ENCODE measurements at places on chromosomes 13 and 19.

DNA sequence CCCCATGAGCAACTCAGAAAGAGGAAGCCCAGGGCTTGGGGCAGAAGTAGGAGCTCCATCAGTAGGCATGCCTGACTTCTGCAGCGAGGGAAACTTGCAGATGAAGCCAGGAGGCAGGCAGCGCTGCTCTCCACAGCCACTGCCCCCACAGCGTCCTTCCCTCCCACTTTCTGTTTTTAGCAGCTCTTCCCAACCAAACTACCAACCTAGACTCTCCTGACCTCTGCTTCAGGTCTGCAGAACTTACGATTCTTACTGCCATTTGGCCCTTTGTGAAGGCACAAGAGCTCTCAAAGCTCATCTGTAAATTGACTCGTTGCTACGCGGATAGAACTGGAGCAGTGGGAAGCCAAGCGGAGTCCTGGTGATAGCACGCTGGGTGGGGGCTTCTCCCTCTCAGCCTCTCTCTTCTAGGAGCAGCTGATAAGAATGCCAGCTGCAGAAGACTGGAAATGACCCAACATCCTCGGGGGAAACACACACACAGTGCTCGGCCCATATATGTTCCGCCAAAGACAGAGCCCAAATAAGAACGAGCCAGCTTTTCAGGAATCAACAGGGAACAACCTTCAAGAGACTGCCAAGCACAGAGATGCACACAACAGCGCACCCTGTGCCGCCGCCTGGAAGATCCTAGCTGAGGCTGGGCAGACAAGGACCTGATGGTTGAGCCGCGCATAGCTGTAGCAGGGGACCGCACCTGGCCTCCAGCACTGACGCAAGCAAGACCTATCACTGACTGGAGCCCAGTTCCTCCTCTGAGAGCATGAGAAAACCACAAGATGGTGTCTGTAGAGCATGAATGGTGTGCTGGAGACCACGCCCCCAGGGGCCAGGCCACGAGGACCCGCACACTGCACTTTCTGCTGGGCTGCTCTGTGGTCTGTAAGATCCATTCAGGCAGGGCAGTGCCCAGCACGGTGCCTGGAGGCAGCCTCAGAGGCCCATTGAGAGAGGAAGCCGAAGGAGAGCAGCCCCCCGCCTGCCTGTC lies 15.9 kb upstream of the SLC35E1 start:
- peak; percentile 80 for DNase-seq

DNA sequence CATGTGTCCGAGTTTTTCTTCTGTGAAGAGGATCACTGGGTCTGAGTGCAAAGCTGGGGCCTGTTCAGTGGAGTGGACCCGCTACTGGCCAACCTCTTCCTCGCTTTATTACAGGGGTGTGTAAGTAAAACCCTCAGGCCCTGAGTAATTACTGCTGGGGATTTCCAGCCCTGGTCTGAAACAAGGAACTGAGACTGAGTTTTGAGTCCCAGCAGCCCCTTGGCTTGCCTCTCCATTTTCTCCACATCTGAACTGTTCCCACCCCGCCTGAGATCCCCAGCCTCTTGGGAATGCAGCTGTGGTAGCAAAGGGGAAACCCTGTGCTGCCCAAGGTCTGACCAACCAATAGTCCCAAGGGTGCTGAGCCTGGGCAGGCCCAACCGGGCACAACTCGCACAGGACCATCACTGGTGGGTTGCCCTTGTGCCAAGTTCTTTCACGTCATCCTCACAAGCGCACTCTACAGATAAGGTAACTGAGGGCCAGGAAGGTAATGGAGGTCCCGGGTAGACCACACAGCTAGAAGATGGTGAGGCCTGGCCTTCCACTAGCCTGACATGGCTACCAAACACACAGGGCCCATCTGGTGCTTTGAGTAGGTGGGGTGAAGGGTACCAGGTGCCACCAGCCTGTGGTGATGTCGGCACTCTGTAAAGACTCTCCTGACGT lies 13.7 kb upstream of the SLC35E1 start:
- DNase-seq = no peak

GRCh38 chr19:11530432-11530831 lies 1.5 kb upstream of the ECSIT start:
- DNase-seq = peak; percentile 94

DNA sequence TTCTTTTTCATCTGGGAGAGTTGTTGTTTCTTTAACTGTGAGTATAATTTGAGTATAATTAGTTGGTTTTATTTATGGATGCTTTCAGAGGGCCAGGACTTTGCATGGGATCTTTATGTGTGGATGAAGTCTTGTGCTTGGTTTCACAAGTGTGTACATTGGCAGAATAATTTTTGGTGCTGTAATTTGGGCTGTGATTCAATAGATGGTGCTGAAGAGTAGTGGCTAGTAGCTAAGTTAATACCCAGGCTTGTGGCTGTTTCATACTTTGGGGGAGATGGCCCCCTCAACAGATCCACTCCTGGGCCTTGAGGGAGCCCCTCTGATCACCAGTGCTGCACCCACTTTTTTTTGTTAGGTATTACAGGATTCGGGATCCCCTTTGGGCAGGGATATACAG lies 1142.4 kb downstream of the SLITRK1 start:
- no peak for DNase-seq

GRCh38 chr13:98372876-98373275 lies 195.8 kb upstream of the RNF113B start:
- DNase-seq = no peak

DNA sequence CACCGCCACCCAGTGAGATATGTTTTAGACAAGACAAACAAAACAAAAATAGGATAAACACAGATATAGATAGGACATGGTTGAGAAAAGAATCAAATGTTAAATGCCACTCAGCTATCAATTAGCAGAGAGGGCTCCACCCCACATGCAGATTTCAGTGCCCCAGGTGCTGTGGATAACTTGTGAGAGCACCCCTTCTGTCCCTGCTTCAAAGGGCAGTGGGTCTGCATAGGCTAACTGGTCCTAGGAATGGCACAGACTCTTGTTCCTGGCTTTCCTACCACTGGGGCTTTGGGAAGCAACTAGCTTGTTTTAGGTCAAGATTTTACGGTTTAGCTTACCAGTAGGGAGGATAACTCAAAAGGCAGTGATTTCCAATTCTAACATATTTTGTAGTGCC lies 460.3 kb downstream of the TSHZ3 start:
- DNase-seq = no peak

GRCh38 chr19:35433448-35433847 lies 14.6 kb upstream of the FFAR2 start:
- no peak for DNase-seq

- no peak for DNase-seq
Measured at GRCh38 chr19:33203529-33203928, 9.4 kb downstream of the LRP3 start.

DNA sequence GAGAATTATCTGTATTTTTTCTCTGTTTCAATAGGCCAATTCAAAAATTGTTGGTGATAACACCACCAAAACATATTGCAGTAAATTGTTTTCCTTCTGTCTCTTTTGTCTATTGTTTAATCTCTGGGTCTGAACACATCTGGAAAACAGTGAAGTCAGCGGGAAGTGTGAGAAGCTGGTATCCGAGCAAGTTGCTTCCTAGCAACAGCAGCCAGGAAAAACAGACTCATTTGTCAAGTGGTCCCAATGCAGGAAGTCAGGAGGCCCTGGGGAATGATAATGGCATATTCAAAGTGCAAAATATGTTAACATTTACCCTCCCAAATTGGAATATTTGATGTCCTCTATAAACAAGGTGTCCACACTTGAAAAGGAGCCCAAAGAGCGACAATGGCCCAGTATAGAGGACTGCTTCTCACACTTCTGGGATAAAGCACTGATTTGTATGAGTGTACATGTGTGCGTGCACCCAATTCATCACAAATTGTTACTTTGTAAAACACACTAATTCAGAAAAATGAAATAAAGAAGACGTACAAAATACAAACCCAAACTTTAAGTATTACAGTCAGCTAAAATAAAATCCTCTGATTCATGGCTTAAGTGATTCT lies 515.0 kb downstream of the TBC1D4 start:
- no peak for DNase-seq

DNA sequence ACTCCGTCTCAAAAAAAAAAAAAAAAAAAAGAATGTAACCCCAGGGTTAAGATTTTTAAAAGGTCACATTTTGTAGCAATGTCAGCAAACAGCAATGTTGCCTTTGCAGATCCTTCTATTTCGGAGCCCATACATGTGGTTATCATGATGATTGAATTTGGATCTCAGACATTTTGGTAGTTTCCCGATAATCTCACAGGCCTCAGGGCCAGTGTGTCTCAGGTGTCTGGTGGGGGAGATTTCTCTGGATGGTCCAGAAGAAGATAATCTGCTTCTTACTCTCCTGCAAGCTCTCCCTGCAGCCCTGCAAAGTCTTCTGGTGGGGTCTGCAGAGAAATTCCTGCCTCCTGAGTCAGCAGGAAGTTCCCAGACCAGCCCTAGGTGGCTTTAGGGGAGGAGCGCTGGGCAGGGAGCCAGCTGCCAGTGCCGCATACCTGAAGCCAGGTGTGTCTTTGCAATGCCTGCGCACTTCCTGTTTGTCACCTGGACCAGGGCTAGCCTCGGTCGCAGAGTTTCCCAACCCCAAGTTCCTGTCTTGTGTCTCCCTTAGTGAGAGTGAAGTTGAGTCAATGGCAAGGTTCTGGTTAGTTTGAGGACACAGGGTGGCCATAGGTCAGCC lies 1.4 kb downstream of the SH2D3A start:
- DNase-seq = no peak

GRCh38 chr19:39940221-39940833 lies 5.9 kb upstream of the FCGBP start:
- DNase-seq = no peak

DNA sequence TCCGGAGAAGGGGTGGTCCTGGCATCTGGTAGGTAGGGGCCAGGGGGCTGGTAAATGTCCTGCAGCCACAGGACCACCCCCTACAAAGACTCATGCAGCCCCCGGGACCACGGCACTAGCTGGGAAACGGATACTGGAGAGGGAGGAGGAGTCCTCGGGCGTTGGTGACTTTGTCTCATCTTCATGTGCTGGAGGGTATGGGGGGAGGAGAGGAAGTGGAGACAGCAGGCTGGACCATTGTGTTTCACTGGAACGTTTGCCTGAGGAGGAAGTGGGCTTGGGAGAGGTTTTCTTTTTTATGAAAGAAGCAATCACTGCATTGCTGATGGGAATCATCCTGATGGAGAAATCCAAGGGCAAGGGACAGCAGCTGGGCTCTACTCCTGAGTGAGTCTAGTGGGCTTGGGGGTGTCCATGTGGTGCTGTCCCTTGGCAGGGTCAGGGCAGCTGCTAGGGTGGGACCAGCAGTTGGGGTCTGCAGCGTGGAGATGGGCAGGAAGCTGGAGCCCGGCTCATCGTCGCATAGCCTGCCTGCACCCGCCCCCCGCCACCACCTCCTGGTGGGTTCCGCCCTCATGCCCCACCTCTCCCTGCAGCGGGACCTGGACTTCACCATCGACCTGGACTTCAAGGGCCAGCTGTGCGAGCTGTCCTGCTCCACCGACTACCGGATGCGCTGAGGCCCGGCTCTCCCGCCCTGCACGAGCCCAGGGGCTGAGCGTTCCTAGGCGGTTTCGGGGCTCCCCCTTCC lies 1.7 kb upstream of the ADM5 start:
- DNase-seq = no peak

GRCh38 chr13:77919921-77920294 lies 1.3 kb upstream of the EDNRB start:
- no peak for DNase-seq

DNA sequence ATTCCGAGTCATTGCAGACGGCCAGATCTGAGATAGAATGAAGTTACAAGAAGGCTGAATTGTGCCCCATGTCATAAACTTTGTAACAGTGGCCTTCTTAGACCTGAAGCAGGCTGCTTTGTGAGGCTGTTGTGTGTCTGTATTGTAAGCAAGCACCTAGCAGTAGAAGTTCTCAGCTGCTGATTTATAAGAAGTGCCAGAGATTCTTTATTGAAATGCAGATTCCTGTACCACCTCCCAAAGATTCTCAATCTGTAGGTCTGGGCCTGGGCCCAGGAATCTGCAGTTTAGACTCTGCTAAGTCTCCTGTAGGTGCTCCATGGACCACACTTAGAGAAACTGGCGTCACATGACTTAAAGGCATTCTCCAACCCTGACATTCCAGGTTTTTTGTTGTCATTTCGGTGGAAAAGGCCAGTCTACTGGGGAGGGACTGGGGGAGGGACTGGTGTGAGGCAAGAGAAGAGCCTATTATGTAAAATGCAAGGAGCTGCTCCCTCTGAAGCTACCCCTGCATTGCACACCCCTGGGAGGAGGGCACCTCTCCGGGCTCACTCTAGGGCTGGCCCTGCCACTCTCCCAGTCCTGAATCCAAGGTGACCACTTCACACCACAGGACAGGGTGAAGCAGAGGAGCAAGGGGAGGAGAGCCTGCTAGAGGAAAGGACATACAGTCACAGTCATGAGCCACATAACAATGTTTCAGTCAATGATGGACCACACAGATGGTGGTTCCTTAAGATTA lies 769 bp upstream of the TMEM272 start:
- DNase-seq = no peak
